ENCODE measurements at places on chromosomes 13 and 19.

DNA sequence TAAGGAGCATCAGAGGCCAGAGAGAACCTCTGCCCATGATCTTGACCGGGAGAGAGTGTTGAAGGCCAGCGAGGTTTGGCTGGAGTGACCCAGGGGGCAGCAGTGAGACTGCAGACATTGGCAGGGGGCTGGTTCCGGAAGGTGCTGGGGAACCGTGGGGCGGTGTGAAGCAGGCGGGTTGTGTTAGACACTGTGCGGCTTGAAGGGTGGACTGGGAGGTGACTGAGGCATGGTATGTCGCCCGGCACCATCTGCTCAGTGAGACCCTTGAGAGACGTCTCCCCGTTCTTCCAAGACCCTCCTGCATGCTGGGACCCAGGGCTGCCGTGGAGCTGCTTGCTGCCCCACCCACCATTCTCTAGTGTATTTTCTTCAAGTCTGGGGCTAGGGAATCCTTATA, 24.6 kb downstream of the CARM1 start:
- DNase-seq, result no peak

DNA sequence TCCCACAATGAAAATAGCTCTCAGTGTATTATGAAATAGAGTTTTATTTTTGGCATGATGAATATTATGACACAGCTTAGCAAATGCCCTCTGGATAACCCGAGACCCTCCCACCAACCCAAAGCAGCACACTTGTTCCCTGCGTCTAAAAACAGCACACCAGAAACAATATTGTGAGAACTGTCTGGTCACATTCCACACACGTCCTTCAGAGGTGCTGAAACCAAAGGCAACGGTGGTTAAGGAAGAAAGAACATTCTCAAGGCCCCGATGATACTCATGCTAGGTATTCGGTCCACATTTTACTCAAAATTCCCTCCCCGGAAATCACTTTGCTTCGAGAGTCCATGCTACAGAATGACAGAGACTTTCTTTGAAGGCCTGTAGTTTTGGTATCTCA, 156.7 kb downstream of the SLC7A1 start:
- DNase-seq, result no peak

DNA sequence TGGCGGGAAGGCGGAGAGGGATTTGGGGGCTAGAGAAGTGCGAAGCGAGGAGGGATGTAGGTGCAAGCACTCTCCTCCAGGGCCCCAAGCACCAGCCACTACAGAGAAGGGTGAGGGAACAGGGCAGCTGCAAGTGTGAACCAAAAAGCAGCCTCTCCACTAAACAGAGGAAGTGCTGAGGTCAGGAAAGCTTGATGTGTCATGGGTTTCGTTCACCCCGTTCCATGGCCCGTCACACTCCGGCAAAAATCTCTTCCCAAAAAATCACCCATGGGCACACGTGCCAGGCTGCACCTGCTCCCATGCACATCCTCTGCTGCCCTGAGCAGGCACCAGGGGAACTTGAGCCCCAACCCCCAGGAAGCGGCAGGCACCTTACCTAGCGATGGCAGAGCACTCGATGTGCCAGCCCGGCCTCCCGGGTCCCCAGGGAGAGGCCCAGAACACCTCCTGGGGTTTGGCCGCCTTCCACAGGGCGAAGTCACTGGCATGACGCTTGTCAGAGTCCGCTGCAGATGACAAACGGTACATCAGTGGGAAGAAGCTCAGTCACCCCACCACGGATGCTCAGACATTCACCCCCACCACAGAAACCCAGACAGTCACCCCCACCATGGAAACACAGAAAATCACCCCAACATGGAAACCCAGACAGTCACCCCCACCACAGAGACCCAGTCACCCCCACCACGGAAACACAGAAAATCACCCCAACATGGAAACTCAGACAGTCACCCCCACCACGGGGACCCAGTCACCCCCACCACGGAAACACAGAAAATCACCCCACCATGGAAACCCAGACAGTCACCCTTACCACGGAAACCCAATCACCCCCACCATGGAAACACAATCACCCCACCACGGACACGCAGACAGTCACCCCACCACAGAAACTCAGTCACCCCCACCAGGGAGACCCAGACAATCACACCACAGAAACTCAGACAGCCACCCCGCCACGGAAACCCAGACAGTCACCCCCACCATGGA, 29.0 kb downstream of the CARS2 start:
- DNase-seq, result no peak

DNA sequence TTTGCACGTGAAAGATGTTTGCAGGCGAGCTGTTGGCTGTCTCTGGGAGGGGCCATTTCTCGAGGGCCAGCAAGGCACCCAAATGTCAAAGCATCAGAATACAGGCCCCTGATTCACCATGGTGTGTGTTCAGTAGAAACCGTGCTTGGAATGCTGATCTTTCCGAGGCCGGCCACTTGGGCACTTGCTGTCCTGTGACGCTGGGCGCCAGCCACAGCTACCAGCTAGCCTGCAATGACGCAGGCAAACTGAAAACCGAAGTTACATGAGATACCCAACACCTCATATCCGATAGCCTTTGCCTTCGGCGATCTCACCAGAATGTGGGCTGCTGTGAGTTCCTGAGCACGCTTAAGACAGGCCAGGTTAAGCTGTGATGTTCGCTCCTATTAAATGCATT, 12.0 kb downstream of the THOP1 start:
- DNase-seq, result no peak

DNA sequence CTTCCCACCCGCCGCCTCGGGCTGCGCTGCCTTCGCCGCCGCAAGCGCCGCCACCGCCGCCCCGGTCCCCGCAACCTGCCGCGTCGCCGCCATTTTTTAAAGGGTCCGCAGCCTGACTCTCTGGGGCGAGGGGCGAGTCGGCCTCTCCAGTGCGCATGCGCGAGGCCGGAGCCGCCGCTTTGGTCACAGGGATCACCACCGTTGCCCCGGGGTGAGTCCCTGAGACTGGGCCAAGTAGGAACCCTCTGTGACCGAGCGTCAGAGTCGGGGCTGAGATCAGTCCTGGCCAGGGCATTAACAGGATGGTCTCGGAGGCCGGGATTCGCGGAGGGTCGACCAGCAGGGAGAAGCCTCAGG, 42.6 kb downstream of the ZNF146 start:
- no peak for DNase-seq

DNA sequence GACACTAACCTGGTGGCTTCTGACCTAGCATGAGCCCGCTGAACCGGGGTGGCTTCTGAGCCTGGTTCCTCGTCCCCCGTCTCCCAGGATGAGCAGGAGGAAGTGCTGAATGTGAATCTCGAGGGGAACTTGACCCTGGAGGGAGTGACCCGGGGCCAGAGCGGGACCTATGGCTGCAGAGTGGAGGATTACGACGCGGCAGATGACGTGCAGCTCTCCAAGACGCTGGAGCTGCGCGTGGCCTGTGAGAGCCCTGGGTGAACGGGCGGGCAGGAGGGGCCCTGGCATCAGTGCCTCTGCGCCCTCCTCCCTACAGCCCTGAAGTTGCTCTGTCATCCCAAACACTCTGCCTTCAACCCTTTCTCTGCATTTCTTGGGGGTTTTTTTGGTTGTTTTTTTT, 5.6 kb downstream of the BCAM start:
- DNase-seq, result no peak

All from omental fat pad (tissue), 4 donors.